ENCODE measurements at places on chromosomes 13 and 19. TPM values are rescaled to one million over a fixed set of nuclear protein-coding genes. Genes with fewer than 3 reads are reported as not detected.

DNA sequence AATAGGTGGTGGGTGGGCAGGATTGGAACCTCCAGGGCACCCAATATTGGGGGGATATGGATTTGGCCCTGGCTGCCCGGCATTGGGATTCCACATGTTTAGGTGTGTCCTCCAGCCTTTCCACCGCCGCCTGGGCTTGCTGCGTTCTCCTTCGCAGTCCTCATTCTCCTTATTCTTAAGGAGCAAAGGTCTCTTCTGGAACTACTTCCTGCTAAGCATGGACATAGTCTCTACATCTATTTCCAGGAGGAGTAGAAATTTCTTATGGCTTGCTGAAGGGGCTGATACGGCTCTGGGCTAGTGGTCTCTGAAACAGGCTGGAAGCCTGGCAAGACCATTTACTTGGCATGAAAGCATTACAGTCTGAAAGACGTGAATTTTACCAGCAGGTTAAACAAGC is 9.2 kb upstream of the FCGBP start:
- no peak for DNase-seq

GRCh38 chr19:517721-518597 is 10.7 kb downstream of the TPGS1 start:
- DNase-seq: peak; percentile 56

- peak; percentile 87 for DNase-seq
Measured at GRCh38 chr19:11152318-11153062, 3.1 kb downstream of the SPC24 start.

DNA sequence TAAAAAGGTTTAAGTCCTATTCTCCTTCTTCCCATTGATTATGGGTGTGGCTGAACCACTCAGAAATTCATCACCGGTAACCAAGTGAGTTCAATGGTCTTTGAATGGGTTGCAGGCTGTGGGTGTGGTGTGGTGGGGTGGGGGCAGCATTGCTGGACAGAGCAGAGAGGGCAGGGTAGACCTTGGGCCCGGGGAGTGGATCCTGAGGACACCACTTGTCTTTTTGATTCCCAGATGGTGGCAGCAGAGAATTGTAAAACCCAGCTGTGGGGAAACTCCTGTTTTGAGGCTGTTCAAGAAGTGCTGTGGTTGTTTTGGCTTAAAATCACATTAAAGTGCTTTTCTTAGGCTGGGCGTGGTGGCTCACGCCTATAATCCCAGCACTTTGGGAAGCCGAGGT is 45.8 kb upstream of the RGCC start:
- no peak for DNase-seq

DNA sequence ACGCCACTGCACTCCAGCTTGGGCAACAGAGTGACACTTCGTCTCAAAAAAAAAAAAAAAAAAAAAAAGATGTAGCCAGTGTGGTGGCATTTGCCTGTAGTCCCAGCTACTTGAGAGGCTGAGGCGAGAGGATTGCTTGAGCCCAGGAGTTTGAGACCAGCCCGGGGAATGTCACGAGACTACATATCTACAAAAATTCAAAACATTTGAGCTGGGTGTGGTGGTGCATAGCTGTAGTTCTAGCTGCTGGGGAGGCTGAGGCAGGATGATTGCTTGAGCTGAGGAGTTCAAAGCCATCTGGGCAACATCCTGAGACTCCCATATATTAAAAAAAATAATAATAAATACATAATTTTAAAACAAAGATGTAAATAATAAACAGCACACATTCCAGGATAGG is 46.6 kb downstream of the SMARCA4 start:
- DNase-seq: no peak

DNA sequence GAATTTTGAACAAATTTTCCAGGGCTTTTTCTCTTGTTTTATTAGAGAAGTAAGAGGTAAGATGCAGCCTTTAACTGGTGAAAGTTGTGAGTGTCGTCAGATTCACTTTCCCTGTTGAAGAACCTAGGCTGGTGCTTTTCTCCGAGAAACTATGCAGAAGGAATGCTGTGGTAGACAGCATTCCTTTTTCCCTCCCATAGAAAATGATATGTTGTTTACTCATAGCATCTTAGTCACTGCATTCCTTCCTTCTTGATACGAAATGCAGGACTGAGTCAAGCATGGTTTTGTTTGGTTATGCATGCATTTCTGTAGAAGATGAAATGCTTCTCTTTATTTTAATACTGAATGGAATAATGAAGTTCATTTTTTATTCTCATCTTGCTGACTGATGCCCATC is 3.4 kb downstream of the ITGBL1 start:
- DNase-seq: no peak

- DNase-seq: no peak
Measured at GRCh38 chr19:4536798-4537197, 1.8 kb upstream of the PLIN5 start.

- DNase-seq: no peak
Measured at GRCh38 chr13:20727856-20728255, 24.4 kb downstream of the IL17D start.

- DNase-seq: no peak
Measured at GRCh38 chr19:4376671-4376990, 23.7 kb downstream of the SH3GL1 start.

DNA sequence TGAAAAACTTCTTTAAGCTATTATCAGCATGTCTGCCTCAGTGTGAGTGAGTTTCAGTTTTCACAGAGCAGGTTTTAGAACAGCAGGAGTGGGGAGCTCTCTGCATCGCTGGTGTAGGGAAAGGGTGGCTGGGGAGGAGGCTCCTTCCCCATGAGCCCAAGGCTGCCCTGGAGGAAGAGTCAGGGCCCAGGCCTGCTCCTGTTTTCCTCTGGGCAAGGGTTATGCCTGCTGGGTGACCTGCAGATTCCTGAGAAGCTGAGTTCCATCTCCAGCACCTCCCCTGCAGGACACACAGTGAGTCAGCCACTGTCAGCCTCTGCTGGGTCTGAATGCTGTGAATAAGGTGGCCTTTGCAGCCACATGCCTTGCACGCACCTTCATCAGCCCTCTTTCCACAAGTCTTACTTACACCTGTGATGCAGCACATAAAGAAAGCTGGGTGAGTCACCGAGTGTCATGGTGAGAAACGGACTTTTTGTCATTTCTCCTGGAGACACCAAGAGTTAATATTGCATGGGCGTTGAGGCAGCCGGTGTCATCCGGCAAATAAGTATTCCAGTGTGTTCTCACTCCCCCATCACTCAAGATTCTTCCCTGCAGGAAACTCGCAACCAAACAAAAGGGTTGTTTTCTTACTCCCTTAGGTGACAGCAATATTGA is 186.4 kb upstream of the KL start:
- DNase-seq: no peak

DNA sequence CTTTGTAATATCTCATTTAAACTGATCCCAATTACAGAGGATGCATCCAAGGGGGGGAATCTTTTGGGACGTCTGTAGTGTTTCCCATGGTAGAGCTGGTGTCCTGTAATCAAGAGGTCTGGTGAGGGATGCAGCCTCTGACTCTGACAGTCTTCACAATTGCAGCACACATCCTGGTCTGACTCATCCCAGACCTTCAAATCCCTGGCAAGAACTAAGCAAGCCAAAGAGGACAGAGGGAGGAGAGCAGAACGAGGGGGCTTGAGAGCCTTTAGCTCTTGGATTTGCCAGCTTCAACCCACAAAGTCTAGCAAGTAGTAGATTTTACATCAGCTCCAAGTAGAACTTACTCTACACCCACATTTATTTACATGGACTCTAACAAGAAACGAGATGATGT is 17.3 kb upstream of the FCGBP start:
- no peak for DNase-seq

DNA sequence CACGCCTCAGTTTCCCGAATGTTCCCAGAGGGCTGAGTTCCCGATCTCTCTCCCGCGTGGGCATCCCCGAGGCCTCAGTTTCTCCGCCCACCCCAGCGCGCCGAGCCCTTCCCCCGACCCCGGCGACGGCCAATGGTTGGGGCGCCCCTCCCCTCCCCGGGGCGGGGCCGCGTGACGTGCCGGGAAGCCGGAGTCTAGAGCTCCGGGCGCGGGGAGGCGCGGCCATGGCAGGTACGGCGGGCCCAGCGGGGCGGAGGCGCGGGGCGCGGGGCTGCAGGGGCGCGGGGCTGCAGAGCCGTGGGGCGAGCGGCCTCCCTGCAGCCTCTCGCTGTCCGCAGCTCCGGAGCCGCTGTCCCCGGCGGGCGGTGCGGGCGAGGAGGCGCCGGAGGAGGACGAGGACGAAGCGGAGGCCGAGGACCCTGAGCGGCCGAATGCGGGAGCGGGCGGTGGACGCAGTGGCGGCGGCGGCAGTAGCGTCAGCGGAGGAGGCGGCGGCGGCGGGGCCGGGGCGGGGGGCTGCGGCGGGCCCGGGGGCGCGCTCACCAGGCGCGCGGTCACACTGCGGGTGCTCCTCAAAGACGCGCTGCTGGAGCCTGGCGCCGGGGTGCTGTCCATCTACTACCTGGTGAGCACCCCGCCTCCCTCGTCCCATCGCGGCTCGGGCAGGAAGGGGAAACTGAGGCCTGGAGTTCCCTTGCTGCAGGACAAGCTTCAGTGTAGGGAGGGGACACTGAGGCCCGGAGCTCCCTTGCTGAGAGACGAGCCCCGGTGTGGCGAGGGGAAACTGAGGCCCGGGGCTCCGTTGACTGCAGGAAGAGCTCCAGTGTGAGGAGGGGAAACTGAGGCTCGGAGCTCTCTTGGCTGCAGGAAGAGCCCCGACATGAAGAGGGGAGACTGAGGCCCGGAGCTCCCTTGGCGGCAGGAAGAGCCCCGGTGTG is at the start of gene MPND:
Gene MPND (plus strand): TSS at position 193 of the 938 bp plus-strand sequence. CDS start 32 bp downstream, at position 225.
- DNase-seq: peak; percentile 87

- DNase-seq: no peak
Measured at GRCh38 chr13:72839831-72840426, 58.0 kb downstream of the PIBF1 start.

GRCh38 chr13:77118134-77118533 is 91.2 kb upstream of the FBXL3 start:
- DNase-seq: no peak

DNA sequence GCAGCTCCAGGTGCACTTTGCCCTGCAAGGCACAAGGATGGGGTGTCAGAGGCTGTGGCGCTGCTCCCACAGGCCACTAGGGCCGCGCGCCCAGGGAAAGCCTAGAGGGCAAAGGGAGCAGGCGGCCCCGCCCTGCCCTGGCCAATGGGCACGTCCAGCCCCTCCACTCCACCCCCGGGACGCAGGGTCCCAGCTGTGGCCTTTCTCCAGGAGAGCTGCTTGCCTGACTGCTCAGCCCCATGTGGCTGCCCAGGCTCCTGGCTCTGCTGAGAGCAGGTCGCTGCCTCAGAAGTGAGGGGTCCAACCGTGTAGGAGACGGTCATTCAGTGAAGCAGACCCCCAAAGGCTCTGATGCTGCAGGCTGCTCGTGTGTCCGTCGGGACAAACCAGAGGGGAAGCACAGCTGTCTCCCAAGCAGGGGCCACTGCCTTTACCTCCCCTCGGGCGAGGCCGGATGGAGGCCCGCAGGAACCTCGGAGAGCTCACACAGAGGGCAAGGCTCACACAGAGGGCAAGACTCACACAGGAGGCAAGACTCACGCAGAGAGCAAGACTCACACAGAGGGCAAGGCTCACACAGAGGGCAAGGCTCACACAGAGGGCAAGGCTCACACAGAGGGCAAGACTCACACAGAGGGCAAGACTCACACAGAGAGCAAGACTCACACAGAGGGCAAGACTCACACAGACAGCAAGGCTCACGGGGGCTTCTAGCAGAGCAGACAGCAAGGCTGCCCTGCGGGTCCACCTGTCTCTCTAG is 56.2 kb upstream of the C13orf46 start:
- DNase-seq: no peak

DNA sequence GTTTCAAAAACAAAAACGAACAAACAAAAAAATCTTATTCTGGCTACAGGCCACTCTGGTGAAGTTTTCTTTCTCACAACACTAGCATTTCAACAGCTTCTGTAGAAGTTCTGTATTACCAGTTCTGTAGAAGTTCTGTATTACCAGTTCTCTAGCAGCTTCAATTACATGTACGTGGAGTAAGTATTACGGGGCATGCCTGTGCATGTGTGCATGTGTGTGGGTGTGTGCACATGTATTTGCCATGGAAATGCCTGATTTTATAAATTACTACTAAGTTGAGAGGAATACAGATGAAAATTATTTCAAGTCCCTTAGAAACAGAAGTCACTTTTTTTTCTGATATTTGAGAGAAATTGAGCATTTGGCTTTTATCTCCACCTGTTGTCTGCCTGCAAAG is 414.2 kb downstream of the FOXO1 start:
- DNase-seq: no peak

- DNase-seq: no peak
Measured at GRCh38 chr19:40716031-40716481, 630 bp downstream of the COQ8B start.

- DNase-seq: no peak
Measured at GRCh38 chr19:15318241-15318691, 14.1 kb downstream of the BRD4 start.

Gene STOML3
- not detected for total RNA-seq

Gene ZNF600
- 6.5 TPM for total RNA-seq

Gene NANOS3
- total RNA-seq: not detected

Gene CYP4F8
- not detected for total RNA-seq

Gene ACP7
- not detected for total RNA-seq

Gene ZNF784
- 4.1 TPM for total RNA-seq

Gene KIR2DL1
- not detected for total RNA-seq

Gene PGLYRP2
- total RNA-seq: not detected

Gene SPRED3
- not detected for total RNA-seq

Gene FCER2
- not detected for total RNA-seq

Gene WDFY2
- total RNA-seq: 8.8 TPM

Gene EBI3
- total RNA-seq: 1.5 TPM

Gene ADM5
- total RNA-seq: 1.3 TPM

Gene ATP4A
- total RNA-seq: not detected

Gene PTPRH
- total RNA-seq: 3.8 TPM

Data from uterus (tissue), 4 donors.